CD4-positive, alpha-beta T cell treated with Interleukin-2 at 100 ng/mL for 4 hours (primary cell): ENCODE measurements at places on chromosomes 16 and 17.

- DNase-seq = no peak
These were observed 17.9 kb downstream of the GINS2 start for GRCh38 chr16:85670840-85671239.

GRCh38 chr17:62017912-62018311 lies 47.2 kb downstream of the MED13 start:
- no peak for DNase-seq

GRCh38 chr16:67942200-67942509 lies 1.8 kb downstream of the LCAT start:
- peak; percentile 32 for DNase-seq

GRCh38 chr16:12573730-12574383 lies 229.8 kb downstream of the CPPED1 start:
- DNase-seq = peak; percentile 50

- DNase-seq = no peak
These were observed 60.2 kb downstream of the RAI1 start for GRCh38 chr17:17741349-17742023.

GRCh38 chr17:20189302-20189701 lies 180.1 kb downstream of the SPECC1 start:
- no peak for DNase-seq

DNA sequence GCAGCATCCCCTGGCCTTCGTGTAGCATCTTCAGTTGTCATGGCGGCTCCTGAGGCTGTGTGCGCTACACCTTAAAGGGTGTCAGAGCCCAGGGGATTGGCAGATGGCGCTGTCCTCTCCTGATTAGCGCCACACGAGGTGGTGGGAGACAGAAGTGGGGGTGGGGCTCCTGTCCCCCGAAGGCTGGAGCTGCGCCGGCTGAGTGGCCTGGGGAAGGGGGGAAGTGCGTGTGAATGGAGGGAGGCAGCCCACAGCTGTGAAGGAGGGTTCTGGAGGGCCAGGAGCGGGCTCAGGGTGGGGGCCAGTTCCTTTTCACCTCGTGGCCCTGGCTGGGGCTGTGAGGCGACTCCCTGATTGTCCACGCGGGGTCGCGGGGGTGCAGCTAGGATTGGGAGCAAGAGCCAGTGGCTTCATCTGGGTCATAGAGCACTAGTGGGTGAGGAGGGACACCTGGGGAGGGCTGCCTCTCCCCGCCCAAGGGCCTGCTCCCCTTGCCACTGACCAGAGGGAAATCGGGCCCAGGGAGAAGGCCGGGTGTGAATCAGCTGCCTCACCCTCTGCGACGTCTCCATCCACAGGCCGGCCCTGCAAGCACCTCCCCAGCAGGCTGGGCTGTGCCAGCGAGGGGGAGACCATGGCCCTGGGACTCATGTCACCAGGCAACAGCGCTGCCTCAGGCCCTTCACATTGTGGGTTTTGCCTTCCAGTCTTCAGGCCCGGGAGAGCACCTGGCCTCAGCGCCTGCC lies 14.1 kb downstream of the BAHCC1 start:
- DNase-seq = no peak

- DNase-seq = no peak
These were observed 49.3 kb downstream of the AKAP10 start for GRCh38 chr17:19928299-19928698.

GRCh38 chr16:1466054-1466453 lies 8.8 kb downstream of the CLCN7 start:
- DNase-seq = no peak

- DNase-seq = no peak
These were observed 75.0 kb upstream of the WSB1 start for GRCh38 chr17:27218719-27219488.

GRCh38 chr17:44536090-44536953 lies 21.0 kb upstream of the FZD2 start:
- DNase-seq = no peak

GRCh38 chr16:11726008-11726407 lies 16.6 kb downstream of the TXNDC11 start:
- no peak for DNase-seq

DNA sequence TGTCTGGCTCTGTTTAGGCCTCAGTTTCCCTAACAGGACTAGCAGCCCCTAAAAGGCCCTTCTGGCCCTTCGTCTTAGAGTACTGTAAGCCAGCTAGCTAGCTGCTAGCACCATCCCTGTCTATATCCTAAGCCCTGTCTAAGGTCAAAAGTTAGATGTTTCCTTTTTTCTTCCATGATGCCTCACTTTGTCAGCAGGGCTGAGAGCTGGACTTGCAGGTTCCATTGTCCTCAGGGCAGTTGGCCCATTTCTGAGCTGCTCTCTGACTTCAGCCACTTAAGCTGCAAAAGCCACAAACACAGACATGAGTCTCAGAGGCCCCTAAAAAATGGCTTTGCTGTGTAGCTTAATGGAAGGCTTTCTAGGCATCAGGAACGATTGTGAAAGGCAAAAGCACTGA lies 187.7 kb downstream of the CBLN1 start:
- DNase-seq = no peak

DNA sequence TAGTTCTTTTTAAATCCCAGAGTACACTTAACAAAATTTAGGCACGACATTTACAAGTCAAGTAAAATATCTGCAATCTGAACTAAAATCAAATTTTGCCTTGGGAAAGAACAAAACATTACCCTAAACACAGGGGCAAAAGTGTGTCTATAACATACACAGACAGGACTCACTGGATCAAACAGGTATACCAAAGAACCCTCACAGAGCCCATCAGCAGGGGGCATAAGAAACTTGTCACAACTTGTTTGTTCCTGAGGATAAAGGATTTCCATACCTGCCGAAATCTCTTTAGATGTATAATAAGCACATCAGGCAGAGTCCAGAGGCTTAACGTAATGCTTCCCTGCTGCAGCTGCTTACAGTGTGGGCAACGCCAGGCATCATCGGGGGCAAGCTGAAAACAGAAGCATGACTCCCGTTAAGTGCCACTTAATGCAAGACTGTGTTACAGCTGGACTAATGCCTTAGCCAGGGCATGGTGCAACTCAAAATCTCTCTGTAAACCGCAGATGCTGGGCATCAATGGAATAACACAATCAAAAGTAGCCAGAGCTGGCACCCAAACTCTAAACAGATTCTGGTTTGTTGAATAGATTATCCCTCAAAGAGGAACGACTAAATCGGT lies 67.0 kb downstream of the USP31 start:
- no peak for DNase-seq

DNA sequence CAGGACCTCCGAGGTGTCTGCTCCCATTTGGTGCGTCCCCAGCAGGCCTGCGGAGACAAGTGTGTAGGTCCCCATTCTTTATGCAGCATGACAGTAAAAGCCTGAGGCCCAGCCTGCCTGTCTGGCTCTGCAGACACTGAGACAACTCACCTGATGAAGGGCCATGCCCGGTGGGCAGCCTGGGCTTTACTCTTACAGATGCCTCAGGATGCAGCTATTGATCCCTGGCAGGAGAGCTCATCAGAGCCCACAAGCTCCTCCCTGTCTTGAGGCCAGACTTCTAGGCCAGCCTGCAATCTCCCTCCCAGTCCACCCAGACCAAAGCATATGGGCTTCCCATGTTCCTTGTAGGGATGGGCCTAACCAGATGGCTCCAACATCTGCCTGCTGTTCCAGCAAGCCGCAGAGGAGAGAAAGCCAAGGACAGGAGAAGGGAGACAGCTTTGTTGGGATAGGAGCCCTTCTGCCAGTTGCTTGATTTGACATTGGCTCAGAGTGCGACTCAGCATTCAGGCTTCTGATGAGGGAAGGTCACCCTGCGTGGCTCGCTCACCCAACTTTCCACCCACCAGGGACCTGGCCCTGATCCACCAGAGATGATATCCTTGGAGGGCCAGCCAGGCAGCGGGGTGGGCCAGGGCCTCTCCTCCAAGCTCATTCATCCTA lies 87.5 kb downstream of the SOCS1 start:
- DNase-seq = no peak

GRCh38 chr16:62135446-62135845 lies 99.2 kb upstream of the CDH8 start:
- DNase-seq = no peak
